ENCODE measurements at places on chromosomes 16 and 17. TPM values are rescaled to one million over a fixed set of nuclear protein-coding genes. Genes with fewer than 3 reads are reported as not detected.

DNA sequence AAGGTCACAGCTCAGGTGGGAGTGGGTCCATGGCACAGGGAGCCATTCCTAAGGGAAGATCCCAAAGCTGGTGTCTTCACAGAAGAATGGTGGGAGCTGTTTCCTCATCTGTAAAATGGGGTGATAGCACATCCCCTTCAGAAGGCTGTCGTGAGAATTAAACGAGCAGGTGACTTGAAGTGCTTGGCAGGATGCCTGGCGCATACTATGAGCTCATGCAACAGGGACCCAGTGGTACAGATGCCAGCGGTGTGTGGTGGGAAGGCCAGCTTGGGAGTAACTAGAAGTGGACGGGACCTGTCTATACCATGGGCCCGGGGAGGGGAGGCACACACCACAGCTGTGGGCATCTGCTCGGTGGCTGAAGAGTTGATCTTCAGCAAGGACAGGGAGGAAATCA is 189.3 kb upstream of the TNRC6C start:
- no peak overlapping the region for H3K27ac ChIP-seq
- no peak overlapping the region for H3K4me3 ChIP-seq
- peaks cover 14% of the 10 kb centered on the region for H3K4me1 ChIP-seq
- H3K36me3 ChIP-seq = peaks cover 3% of the 10 kb centered on the region

DNA sequence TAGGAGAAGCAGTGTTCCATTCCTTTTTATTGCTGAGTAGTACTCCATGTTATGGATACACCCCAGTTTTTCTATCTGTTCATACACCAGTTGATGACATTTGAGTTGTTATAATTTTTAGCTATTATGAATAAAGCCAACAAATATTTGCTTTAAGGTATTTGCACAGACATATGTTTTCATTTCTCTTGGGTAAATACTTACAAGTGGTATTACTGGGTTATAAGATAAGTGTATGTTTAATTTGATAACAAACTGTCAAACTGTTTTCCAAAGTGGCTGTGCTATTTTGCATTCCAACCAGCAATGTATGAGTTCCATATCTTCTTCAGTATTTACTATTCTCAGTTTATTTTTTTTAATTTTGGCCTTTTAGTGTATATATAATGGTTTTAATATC is 27.7 kb upstream of the GFOD2 start:
- H3K4me3 ChIP-seq = no peak overlapping the region
- peaks cover 15% of the 10 kb centered on the region for H3K4me1 ChIP-seq
- H3K27me3 ChIP-seq = no peaks in the 10 kb centered on the region
- H3K27ac ChIP-seq = no peak overlapping the region

DNA sequence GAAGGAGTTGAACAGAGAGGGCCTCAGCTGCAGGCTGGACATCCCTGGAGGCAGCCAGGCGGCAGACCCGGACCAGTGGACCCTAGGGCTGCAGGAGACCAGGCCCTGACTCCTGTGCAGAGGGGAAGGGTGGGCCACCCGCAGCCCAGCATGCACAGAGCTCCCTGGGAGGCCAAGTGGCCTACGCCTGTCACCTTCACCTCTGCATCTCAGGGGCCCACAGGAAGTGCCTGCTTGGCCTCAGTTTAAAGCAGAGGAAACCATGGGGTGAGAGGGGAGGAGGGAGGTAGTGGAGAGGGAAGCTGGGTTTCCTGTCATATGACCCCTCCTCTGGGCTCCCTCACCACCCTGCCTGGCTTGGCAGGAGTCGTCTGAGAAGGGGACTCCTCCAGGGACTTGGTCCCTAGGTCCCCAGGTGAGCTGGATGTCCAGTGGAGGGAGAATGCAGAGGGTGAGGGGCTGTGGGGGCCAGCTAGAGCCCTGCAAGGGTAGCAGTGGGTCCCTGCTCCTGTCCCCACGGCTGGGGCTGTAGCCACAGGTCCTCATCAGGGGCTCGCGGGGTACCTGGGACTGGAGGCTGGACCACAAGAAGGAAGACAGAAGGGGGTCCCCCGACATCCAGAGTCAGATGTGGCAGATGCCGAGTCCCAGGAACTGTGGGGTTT is at the start of gene TMC8:
TMC8 (plus strand) TSS at position 335 of the 665 bp plus-strand sequence. CDS start 818 bp downstream, outside the sequence.
- peaks cover 56% of the 10 kb centered on the region for H3K4me1 ChIP-seq
- peak within 1 kb of the TSS; percentile 95 for H3K27ac ChIP-seq
- H3K36me3 ChIP-seq = peaks cover 9% of the 10 kb centered on the region
- H3K4me3 ChIP-seq = peak within 1 kb of the TSS; percentile 99
- DNase-seq = peak; percentile 65

DNA sequence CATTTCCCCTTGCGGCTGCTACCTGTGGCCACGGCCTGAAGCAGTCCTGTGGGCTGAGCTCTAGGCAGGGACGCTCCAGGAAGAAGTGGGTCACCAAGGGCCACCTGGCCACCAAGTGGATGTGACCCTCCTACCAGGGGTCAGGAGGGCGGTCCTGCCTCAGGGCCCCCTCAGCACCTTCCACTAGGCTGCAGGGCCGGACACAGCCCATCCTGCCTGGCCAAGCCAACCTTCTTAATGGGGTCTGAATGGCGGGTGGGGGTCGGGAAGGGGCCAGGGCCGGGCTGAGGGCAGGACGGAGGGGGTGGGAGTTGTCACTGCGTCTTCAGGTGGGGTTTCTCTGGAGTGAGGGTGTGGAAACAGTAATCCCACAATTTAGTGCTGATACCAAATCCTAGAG is 13.2 kb upstream of the MLKL start:
- no peaks in the 10 kb centered on the region for H3K27me3 ChIP-seq
- no peak for DNase-seq
- H3K4me1 ChIP-seq = peaks cover 10% of the 10 kb centered on the region
- H3K4me3 ChIP-seq = no peak overlapping the region
- H3K27ac ChIP-seq = no peak overlapping the region

DNA sequence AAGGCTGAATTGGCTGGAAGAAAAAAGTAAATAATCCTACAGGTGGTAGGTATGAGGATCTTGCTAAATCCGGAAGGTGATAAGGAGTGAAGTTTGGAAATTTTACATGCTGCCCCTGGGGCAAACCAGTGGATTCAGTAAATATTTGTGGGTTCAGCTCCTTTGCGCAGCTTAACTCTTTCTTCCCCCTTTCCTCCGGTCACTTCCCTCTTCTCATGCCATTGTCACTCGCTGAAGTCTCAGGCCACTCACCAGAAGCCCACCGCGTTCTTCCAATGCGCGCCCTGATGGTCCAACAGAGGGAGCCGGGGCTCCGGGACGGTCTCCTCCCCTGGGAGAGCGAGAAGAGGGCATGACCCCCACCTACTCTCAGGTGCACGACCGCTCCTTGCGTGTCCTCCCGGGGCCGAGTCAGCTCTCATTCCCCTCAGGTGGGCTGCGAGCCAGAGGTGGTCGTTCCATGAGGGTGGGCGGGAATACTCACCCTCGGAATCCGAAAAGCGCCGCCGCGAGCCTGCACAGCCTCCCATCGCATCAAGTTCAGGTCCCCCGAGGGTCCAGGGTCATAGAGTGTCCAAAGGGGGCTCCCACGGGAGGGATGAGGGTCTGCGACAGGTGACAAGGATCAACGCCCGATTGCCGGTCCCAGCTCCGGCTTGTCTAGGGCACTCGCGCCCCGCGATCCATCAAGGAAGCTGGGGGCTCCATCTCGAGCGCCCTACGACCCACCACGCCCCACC is 474 bp downstream of the CLN3 start:
- peak overlapping the region; percentile 92 for H3K4me3 ChIP-seq
- no peaks in the 10 kb centered on the region for H3K27me3 ChIP-seq
- H3K36me3 ChIP-seq = peaks cover 6% of the 10 kb centered on the region
- DNase-seq = no peak
- peak overlapping the region; percentile 98 for H3K27ac ChIP-seq
- H3K4me1 ChIP-seq = peaks cover 34% of the 10 kb centered on the region

DNA sequence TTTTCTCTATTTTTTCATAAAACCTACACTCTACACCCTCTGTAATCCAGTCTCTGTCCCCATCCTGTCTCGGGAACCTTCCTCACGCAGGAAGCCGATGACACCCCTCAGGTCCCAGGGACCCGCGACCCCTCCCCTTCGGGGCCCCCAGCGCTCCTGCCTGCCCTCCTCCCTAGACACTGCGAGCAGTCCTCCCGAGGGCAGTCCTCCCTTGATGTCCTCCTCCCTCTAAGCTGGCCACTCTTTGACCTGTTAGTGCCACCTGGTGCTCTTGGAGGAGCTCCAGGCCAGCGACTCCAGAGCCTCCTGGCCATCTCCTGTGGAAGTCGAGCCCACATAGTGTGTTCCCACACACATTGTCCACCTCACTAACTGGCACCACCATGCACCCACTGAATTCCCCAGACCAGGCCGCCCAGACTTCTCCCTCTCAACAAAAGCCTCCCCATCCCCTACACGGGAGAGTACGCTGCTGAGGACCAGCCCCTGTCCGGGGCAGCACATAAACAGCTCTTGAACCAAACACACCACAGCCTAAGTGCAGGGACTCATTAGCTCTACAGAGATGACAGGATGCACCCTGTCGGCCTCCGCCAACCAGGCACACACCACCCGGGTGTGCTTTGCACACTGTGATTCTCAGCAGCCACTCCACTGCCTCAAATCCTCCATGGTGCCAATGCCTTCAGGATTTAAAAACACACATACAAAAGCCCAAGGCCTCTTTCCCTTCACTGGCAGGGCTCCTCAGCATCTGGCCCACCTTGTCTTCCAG is 9.3 kb downstream of the OSBPL7 start:
- no peak for DNase-seq
- peak overlapping the region; percentile 66 for H3K4me3 ChIP-seq
- H3K36me3 ChIP-seq = peaks cover 26% of the 10 kb centered on the region
- H3K4me1 ChIP-seq = peaks cover 17% of the 10 kb centered on the region
- peak overlapping the region; percentile 87 for H3K27ac ChIP-seq
- H3K27me3 ChIP-seq = no peaks in the 10 kb centered on the region

- no peaks in the 10 kb centered on the region for H3K4me1 ChIP-seq
- peaks cover 26% of the 10 kb centered on the region for H3K27me3 ChIP-seq
- H3K27ac ChIP-seq = no peak overlapping the region
- no peak overlapping the region for H3K4me3 ChIP-seq
- DNase-seq = no peak
These were observed 268.5 kb upstream of the CCL2 start for GRCh38 chr17:33986566-33986965.

DNA sequence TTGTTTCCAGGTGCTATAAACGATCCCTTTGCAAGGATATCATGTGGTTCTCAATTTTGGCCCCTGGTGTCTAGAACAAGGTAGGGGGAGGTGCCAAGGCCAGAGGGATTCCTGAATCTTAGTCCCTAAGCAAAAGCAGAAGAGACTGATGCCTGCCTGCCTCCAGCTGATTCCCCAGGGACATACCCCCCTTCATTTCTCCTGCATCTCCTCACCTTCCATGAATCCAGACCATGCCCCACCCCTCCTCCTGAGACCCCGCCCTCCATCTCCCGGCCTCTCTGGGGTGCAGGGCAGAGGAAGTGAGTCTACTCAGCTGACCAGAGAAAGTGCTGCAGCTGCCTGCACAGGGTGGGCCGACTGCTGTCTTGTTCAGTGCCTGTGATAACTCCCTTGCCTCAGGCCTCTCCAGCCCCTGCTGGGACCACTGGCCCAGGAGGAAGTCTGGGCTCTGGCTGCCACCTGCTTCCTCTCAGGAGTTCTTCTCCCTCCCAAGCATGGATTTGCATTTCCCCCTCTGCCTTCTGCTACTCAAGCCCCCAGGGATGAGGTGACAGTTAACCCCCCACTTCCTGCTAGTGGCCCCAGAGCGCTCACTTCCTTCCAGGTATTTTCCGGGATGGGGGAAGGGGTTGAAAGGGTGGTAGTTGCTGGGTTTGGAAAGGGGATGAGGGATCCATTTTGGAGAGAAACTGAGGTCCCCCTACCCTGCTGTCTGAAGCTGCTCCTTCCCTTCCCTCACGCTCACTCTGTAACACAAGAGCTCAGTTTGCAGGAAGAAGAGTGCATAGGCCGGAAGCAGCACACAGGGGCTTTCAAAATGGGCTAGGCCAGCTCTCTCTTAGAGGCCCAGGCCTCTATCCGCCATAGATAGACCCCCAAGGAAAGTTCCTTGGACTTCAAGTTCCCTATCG is 10.5 kb upstream of the TSPOAP1 start:
- H3K36me3 ChIP-seq = peaks cover 3% of the 10 kb centered on the region
- peaks cover 85% of the 10 kb centered on the region for H3K4me1 ChIP-seq
- peak overlapping the region; percentile 100 for H3K27ac ChIP-seq
- no peaks in the 10 kb centered on the region for H3K27me3 ChIP-seq

GRCh38 chr17:29111816-29112499 is 68.2 kb downstream of the MYO18A start:
- peak; percentile 41 for DNase-seq
- H3K4me3 ChIP-seq = no peak overlapping the region
- H3K4me1 ChIP-seq = peaks cover 7% of the 10 kb centered on the region
- H3K36me3 ChIP-seq = peaks cover 10% of the 10 kb centered on the region

- no peaks in the 10 kb centered on the region for H3K27me3 ChIP-seq
- no peaks in the 10 kb centered on the region for H3K4me1 ChIP-seq
- no peak overlapping the region for H3K4me3 ChIP-seq
- no peak overlapping the region for H3K27ac ChIP-seq
- no peaks in the 10 kb centered on the region for H3K36me3 ChIP-seq
These were observed 23.9 kb upstream of the CDH8 start for GRCh38 chr16:62060089-62060488.

The KLHL10 gene
- not detected for total RNA-seq

The TBX21 gene
- total RNA-seq = 7.9 TPM

The NOTUM gene
- total RNA-seq = not detected

The GPR142 gene
- total RNA-seq = not detected

The ASPA gene
- total RNA-seq = not detected

The SEPTIN1 gene
- total RNA-seq = 192 TPM

The TNK1 gene
- 5.9 TPM for total RNA-seq

The CORO7 gene
- 733 TPM for total RNA-seq

The SLC6A2 gene
- not detected for total RNA-seq

The MFSD6L gene
- not detected for total RNA-seq

The TBC1D3I gene
- 0.57 TPM for total RNA-seq

The PLCG2 gene
- total RNA-seq = 16.2 TPM

The MMP28 gene
- total RNA-seq = 0.44 TPM
